Globus pallidus (tissue), 1 donor: ENCODE measurements at places on chromosomes 11 and 22.

GRCh38 chr11:109112821-109113280, 309.1 kb upstream of the C11orf87 start:
- DNase-seq: no peak

DNA sequence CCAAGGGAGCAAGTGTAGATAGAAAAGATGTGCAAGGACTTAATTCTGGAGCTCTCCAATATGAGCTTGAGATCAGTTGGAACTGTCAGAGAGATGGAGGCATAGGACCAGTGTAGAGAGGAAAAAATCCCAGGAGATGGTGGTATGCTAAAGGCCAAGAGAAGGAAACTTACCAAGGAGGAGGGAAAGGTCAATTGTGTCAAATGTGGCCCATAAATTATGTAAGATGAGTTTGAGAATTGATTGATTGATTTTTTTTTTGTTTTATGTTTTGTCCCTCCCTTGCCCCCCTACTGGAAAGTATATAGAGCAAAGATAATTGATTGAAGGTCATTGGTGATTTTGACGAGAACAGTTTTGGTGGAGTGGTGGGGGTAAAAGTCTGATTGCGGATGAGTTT, 2.8 kb upstream of the USP2 start:
- DNase-seq: no peak

- DNase-seq: no peak
Observed at GRCh38 chr11:17489751-17490150, 13.1 kb upstream of the ABCC8 start.

DNA sequence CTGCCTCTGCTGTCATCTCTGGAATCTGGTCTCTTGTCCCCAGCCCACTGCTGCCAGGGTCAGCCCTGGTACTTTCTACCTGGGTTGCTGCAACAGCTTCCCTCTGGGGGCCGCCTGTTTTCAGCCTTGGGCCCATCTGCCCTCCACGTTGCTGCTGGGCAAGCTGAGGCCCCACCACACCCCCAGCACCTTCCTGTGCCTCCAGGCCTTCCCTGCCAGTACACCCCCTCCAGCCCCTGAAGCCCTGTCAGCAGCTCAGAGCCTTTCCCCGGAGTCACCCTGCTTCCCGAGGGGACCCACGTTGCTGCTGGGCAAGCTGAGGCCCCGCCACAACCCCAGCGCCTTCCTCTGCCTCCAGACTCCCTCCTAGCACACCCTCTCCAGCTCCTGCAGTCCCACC, 3.3 kb upstream of the SAMM50 start:
- DNase-seq: no peak

GRCh38 chr22:17114173-17114897, 6.8 kb downstream of the TMEM121B start:
- no peak for DNase-seq

DNA sequence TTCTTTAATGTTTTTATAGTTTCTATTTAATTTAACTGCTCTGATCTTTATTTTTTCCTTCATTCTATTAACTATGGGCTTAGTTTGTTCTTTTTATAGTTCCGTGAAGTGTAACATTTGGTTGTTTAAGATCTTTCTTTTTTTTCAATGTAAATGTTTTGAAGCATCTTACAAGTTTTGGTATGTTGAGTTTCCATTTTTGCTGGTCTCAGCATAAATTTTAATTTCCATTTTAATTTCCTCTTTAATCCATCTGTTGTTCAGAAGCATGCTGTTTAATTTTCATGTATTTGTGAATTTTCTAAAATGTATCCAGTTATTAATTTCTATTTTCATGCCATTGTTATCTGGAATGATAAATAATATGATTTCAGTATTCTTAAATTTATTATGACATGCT, 17.0 kb upstream of the GLYATL2 start:
- DNase-seq: no peak
